ENCODE measurements at places on chromosomes 16 and 17. TPM values are rescaled to one million over a fixed set of nuclear protein-coding genes. Genes with fewer than 3 reads are reported as not detected.
A peak's percentile ranks its signal among the peaks of the same experiment; 100 is the strongest.

- DNase-seq: no peak
Observed at GRCh38 chr17:50079334-50080095, 15.6 kb upstream of the PDK2 start.

GRCh38 chr17:81391936-81392908 is 3.0 kb upstream of the BAHCC1 start:
- peak; percentile 56 for DNase-seq

- DNase-seq: no peak
Observed at GRCh38 chr17:13484020-13484419, 117.7 kb downstream of the HS3ST3A1 start.

DNA sequence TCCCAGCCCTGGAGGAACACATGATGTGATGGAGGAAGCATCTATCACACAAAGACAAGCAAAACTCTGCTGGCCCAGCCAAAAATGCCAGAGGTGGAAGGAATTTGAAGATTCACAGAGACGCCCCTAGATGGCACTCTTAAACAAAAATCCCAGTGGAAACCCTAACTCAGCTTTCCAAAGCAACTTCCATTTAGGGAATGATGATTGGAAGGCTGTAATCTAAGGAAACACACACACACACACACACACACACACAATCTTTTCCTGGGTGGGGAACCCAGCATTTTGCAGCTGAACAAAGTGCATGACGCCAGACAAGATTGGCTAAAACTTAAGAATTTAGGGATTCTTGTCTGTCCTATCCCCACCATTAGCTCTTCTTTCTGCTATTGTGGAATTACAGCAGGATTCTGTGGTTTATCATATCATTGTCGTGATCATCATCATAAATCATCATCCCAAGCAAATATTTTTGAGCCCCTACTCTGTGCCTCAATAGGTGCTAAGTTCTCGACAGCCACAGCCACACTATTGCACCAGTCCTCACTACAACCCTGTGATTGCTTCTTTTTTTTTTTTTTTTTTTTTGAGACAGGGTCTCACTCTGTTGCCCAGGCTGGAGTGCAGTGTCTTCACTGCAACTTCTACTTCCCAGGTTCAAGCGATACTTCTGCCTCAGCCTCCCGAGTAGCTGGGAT is 1.6 kb upstream of the LDAF1 start:
- peak; percentile 66 for DNase-seq

GRCh38 chr16:50613281-50613963 is 65.2 kb downstream of the NKD1 start:
- peak; percentile 71 for DNase-seq

DRC3 gene
- 4.5 TPM for polyA plus RNA-seq

ZG16 gene
- polyA plus RNA-seq: not detected

DNA sequence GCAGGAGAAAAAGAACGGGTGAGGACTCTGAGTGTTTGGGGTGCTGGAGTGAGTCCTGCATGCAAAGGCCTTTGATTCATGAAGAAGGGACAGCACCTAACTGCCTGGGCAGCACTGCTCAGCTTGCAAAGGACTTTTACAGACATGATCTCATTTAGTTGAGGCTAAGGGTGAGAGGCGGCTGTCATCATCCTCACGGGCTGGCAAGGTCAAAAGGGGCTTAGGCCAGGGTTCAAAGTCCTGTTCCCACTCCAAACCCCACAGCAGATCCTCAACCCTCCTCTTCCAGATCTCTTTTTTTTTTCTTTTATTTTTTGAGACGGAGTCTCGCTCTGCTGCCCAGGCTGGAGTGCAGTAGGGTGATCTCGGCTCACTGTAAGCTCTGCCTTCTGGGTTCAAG is 4.8 kb downstream of the RHBDF2 start:
- DNase-seq: no peak

KRTAP1-4 gene
- not detected for polyA plus RNA-seq

- no peak for DNase-seq
Observed at GRCh38 chr17:10294180-10294579, 78.6 kb downstream of the MYH13 start.

GRCh38 chr17:33140413-33141099 is 148.9 kb downstream of the SPACA3 start:
- DNase-seq: no peak

DNA sequence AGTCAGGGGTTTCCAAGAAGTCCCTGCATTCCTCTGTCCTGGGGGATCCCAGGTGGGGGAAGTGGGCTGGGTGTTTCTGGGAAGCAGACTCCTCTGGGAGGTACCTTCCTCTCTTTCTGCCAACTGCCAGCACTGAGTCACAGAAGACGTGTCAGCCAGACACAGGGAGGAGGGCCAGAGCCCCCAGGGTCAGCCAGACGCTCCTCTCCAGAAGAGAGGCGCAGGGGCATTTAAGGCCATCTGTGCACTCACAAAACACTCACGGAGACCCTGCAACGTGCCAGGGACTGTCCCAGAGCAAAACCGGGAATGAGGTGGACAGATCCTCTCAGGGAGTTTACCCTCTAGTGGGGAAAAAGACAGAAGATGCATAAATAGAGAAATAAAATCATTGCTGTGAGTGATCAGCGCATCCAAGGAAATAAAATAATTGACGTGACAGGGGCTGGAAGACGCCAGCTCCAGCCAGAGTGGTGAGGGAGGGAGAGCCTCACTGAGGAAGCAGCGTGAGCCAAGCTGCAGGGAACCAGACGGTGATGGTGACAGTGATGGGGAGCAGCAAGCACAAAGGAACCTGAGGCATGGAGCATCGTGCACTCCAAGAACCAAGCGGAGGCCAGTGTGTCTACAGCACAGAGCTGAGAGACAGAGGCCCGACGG is 105.4 kb downstream of the ZNF423 start:
- no peak for DNase-seq

GRCh38 chr16:85412911-85413520 is 200.1 kb upstream of the GSE1 start:
- no peak for DNase-seq

RNF227 gene
- not detected for polyA plus RNA-seq

DNA sequence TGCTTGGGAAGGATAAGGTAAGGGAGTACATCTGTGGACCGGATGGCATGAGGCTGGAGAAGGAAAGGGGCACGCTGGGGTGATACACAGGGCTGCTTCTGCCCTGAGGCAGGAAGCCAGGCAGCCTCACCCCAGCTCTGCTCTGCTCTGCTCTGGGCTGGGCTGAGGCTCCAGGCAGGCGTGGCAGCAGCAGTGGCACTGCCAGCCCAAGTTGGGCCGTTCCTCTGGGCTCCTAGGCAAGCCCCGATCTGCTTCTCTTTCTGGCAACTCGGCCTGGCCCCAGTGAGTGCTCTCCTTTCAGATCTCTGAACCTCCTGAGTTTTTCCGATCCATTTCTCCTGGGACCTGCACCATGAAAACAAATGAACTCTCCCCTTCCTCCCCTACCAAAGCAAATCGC is 44.9 kb downstream of the VAC14 start:
- DNase-seq: no peak

DNA sequence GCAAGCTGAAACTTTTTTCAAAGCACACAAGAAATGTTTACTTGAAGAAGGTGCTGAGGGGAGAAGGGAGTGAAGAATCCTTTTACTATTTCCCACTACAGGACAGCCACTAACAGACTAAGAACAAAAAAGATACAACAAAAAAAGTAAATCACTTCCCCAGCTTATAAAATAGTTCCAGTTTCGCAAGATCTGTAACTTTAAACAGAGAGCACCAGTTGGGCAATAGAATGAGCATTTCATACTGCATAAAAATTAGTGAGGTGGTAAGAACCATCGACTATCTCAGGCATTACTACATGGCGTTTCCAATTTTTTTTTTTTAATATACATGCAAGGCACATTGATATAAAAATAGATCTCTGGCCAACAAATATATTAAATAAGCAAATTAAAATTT is 11.1 kb downstream of the CRYBA1 start:
- DNase-seq: no peak

DNA sequence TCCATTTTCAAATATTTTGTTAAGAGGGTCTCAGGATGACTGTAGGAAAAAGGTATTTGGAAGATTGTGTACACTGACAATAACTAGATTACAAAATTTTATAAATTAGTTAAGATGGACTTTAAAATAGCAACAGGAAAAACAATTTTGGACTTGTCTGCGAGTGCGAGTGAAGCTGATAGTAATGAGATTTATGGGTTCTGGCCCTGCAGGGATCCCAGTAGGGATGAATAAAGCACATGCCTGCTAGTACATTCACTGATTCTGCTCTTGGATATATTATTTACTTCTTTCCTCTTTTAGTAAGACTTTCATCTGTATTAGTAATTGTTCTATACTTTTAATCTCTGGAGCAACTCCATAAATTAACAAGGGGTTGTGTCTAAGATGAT is 28.2 kb downstream of the PRKCA start:
- DNase-seq: no peak

TNS4 gene
- polyA plus RNA-seq: 0.13 TPM

DNA sequence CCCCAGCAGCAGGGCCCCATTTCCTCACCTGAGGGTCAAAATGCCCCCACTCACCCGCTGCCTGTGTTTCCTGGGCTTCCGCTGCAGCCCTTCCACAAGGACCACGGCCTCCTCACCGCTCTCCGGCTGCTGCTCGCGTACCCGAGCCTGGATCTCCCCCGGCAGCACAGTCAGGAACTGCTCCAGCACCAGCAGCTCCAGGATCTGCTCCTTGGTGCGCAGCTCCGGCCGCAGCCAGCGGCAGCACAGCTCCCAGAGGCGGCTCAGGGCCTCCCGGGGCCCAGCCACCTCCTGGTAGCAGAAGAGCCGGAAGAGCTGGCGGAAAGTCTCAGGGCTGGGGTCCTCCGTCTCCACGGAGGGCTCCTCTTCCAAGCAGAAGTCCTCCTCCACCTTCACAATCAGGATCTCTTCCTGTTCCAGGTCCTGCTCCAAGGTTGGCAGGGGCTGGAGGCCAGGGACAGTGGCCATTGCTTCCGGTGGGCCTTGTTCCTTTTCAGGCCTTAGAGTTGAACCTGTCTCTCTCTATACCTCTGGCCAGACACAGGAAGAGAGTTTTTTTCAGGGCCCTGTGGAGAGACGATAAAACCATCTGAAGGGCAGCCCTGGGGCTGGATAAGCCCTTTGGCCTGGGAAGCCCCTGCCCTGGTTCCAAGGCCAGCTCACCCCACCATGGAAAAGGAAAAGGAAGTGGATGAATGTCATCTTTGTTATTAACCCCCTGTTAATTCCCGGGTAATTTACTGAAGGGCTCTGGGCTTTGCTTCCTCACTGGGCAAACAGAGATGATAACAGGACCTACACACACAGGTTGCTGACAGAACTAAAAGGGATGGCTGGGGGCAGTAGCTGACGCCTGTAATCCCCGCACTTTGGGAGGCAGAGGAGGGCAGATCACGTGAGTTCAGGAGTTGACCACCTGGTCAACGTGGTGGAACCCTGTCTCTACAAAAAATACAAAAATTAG is 1.2 kb downstream of the ZNF500 start:
- no peak for DNase-seq

- no peak for DNase-seq
Observed at GRCh38 chr16:66618588-66619375, 14.3 kb downstream of the CMTM3 start.

DNA sequence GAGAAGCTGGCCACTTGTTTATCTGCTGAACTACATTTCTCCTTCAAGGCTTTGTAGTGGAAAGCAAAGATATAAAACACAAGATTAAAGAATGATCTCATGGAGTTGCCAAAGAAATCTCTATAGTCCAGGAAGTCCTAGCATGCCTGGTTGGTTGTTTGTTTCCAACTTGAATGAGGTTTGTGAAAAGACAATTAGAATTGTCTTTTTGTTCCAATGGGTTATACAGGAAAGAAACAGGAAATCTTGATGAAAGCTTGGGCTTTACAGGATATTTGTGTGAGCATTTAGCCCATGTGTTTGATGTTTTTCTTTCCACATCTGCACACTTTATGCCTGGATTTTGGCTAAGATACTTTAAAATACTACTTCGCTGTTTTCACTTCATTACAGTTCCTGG is 273.4 kb downstream of the CEP112 start:
- no peak for DNase-seq

GRCh38 chr17:53142890-53143289 is 679.8 kb upstream of the KIF2B start:
- no peak for DNase-seq

- peak; percentile 46 for DNase-seq
Observed at GRCh38 chr16:79607587-79607986, 7.0 kb upstream of the MAF start.

DNA sequence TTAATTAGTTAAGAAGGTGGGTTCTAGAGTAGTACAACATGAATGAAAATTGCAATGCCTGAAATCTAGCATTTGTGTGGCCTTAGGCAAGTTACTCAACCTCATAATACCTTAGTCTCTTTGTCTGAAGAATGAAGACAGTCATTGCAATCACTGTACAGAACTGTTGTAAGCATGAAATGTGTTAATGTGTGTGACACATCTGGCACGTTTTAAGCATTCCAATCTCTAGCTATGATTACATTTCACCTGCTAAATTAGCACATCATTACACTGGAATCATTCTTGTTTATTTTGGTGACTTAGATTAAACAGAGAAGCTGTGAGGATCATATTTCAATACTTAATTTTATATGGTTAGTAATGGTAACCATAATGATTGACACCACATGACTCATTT is 629.7 kb upstream of the KIF2B start:
- DNase-seq: no peak

DNA sequence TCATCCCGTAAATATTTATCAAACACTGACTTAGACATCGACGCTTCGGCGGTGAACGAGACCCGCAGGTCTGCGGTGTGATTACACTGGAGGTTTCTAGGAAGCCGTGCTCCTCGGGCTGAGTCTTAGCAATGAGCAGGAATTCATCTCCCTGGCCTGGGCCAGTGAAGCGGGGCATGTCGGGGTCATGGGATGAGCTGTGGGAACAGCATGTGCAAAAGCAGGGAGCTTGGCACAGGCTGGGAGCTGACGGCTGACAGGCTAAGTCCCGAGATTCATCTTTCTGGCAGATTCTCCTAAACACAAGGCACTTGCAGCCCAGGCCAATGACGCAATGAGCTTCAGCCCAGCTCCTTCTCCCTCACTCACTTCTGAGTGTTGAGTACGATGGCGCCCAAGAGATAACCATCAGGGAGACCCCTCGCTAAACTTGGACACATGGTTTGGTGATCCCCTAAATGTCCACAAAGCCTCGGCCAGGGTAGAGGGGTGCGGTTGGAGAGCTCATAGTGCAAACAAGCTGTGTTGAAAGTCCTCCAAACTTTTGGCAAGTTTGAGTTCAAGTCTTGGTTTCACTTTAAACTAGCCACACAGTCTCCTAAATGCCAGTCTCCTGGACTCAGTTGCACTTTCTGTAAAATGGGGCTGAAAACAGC is 12.8 kb downstream of the CRISPLD2 start:
- DNase-seq: peak; percentile 71

PRAC2 gene
- not detected for polyA plus RNA-seq

GRCh38 chr16:11224894-11225676 is 30.9 kb downstream of the SOCS1 start:
- no peak for DNase-seq
